Natural killer cell (primary cell): ENCODE measurements at places on chromosomes 5 and 9. TPM values are rescaled to one million over a fixed set of nuclear protein-coding genes. Genes with fewer than 3 reads are reported as not detected.

DNA sequence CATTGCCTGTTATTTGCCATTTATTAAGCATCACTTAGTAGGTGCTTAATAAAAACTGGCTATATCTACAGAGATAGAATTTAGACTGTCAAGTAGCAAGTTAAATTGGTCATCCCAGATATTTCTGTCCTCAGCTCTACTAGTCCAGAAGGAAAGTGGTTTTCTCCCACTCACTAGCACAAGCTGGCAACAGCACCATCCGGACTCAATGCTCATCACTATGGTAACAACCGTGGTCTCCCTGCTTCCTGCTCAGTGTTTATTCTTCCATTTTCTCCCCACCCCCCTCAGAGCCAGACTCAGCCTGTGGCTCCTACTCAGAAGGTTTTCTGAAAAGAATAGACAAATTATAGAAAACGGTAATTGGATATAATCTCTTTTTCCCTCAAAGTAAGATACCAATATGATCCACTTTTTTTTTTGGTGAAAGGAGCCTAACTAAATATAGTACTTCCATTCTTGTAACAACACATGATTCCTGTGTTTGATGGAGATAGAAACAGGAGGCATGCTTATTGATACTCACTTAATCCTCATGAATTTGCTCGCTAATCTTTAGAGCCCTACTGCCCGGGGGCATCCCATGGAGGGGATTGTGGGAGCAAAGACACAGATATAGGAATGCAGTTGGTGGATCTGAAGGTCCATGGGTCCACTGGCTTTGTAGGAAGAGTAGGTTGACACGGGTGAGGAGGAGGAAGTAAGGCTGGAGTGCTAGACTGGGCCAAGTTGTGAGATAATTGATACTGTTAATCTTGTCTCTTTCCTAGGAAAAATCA lies 191.4 kb downstream of the MAN2A1 start:
- DNase-seq = no peak
- no peak overlapping the region for H3K27ac ChIP-seq
- H3K27me3 ChIP-seq = no peaks in the 10 kb centered on the region

The TNC gene
- not detected for total RNA-seq

- no peak overlapping the region for H3K27ac ChIP-seq
- no peaks in the 10 kb centered on the region for H3K36me3 ChIP-seq
These were observed 210.8 kb upstream of the ELL2 start for GRCh38 chr5:96172436-96172835.

The NDUFAF2 gene
- 7.6 TPM for total RNA-seq

GRCh38 chr9:109010746-109011145 lies 2.6 kb downstream of the CTNNAL1 start:
- DNase-seq = peak; percentile 24
- no peak overlapping the region for H3K4me3 ChIP-seq
- H3K36me3 ChIP-seq = no peaks in the 10 kb centered on the region
- no peak overlapping the region for H3K27ac ChIP-seq

DNA sequence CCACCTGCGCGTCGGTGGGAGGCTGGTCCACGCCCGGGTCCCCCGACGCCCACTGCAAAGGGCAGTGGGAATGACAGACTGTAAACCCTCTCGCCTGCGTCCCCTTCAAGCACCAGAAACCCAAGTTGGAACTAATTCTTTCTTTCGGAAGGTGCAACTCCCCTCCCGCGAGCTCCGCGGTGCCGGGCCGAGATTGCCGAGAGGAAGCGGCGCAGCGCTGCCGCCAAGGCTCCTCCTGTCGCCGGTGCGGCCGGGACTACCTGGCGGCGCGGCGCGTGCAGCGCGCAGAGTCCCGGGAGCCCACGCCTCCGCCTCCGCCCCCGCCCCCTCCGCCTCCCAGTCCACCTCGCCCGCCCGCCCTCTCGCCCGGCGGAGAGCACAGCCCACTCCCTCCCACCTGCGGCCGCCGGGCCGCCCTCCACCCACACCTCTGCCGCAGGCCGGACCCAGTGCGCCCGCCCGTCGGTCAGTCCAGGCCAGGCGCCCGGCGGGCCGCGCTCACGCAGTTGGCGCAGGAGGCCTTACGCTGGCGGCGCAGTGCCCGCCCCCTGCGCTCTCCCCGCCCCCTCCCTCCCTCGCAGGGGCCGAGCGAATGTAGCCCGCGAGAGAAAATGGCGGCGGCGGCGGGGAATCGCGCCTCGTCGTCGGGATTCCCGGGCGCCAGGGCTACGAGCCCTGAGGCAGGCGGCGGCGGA lies at the start of gene MAP3K1:
TSS of gene MAP3K1 (plus strand) at position 587 of the 695 bp plus-strand sequence. CDS start at position 612, 25 bp downstream.
- no peaks in the 10 kb centered on the region for H3K36me3 ChIP-seq
- DNase-seq = peak; percentile 82
- no peaks in the 10 kb centered on the region for H3K27me3 ChIP-seq
- peak within 1 kb of the TSS; percentile 95 for H3K4me3 ChIP-seq

The PAIP2 gene
- 110 TPM for total RNA-seq

The SARDH gene
- total RNA-seq = 6.8 TPM

The C1QTNF3 gene
- 11.3 TPM for total RNA-seq

DNA sequence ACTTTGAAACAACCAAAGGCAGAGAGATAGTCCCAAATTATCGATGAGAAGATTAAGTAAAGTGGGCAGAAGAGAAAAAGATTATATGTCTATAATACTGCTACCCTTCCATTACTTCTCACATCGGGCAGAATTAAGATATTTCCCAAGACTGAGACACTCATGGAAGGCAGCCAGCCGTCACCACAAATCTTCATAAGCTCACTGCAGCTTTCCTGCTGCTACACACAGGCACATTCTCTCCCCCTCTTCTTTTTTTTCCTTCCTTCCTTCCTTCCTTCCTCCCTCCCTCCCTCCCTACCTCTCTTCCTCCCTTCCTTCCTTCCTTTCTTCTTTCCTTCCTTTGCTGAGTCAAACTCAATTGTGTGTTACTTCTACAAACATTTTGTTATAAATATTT lies 58.7 kb upstream of the SPATA31C2 start:
- H3K4me1 ChIP-seq = no peaks in the 10 kb centered on the region
- no peak overlapping the region for H3K27ac ChIP-seq
- H3K27me3 ChIP-seq = peaks cover 2% of the 10 kb centered on the region
- no peak for DNase-seq

The MGAT4B gene
- total RNA-seq = 143 TPM
